Metanephros (tissue), 2 donors: ENCODE measurements at places on chromosomes 6 and 20. TPM values are rescaled to one million over a fixed set of nuclear protein-coding genes. Genes with fewer than 3 reads are reported as not detected.

BMP2 gene
- total RNA-seq, result 24.1 TPM

CNBD2 gene
- total RNA-seq, result 4.0 TPM

IL17F gene
- total RNA-seq, result not detected

DOK5 gene
- total RNA-seq, result 13.8 TPM

TREML1 gene
- total RNA-seq, result 2.2 TPM

TRIM26 gene
- 30.3 TPM for total RNA-seq

ZSCAN23 gene
- total RNA-seq, result 13.2 TPM

RIPOR3 gene
- total RNA-seq, result 18.1 TPM

SESN1 gene
- 46.5 TPM for total RNA-seq

MRAP2 gene
- total RNA-seq, result 4.7 TPM

BPIFA1 gene
- total RNA-seq, result not detected

GPR63 gene
- total RNA-seq, result 3.2 TPM

RHAG gene
- total RNA-seq, result 6.7 TPM

MAP3K5 gene
- total RNA-seq, result 8.3 TPM

HLA-DOB gene
- total RNA-seq, result 0.88 TPM

FAM209A gene
- total RNA-seq, result not detected

ZBTB46 gene
- total RNA-seq, result 26.4 TPM

KHDRBS2 gene
- total RNA-seq, result 5.2 TPM

ECT2L gene
- total RNA-seq, result 0.06 TPM

NKX2-4 gene
- not detected for total RNA-seq

PREX1 gene
- 34.7 TPM for total RNA-seq

TNF gene
- total RNA-seq, result 0.35 TPM

SLC22A16 gene
- total RNA-seq, result 1.2 TPM

TSHZ2 gene
- 21.8 TPM for total RNA-seq

BCKDHB gene
- 44.6 TPM for total RNA-seq

SCP2D1 gene
- not detected for total RNA-seq

MCCD1 gene
- 9.8 TPM for total RNA-seq

HMGCLL1 gene
- 6.7 TPM for total RNA-seq

HTR1B gene
- 0.35 TPM for total RNA-seq

OR12D3 gene
- total RNA-seq, result not detected

OR2B2 gene
- not detected for total RNA-seq

EXOC2 gene
- 23.1 TPM for total RNA-seq

SLC35D3 gene
- 0.12 TPM for total RNA-seq

MYO6 gene
- 53.4 TPM for total RNA-seq

CEP57L1 gene
- total RNA-seq, result 28.1 TPM

SRC gene
- total RNA-seq, result 53.3 TPM

NT5E gene
- 6.8 TPM for total RNA-seq

F13A1 gene
- total RNA-seq, result 58.4 TPM

MYBL2 gene
- 5.8 TPM for total RNA-seq

CLDN20 gene
- total RNA-seq, result 0.29 TPM

PAK5 gene
- 0.06 TPM for total RNA-seq

ASIP gene
- not detected for total RNA-seq

SAPCD1 gene
- total RNA-seq, result 4.3 TPM

ZFAND3 gene
- total RNA-seq, result 60.8 TPM

CNR1 gene
- 0.53 TPM for total RNA-seq
